Stimulated activated CD8-positive, alpha-beta memory T cell treated with anti-CD3 and anti-CD28 coated beads, Interleukin-12 subunit alpha, Interleukin-12 subunit beta, amount 100 ng/mL, for 1 hour (primary cell): ENCODE measurements at places on chromosomes 1 and 21.

DNA sequence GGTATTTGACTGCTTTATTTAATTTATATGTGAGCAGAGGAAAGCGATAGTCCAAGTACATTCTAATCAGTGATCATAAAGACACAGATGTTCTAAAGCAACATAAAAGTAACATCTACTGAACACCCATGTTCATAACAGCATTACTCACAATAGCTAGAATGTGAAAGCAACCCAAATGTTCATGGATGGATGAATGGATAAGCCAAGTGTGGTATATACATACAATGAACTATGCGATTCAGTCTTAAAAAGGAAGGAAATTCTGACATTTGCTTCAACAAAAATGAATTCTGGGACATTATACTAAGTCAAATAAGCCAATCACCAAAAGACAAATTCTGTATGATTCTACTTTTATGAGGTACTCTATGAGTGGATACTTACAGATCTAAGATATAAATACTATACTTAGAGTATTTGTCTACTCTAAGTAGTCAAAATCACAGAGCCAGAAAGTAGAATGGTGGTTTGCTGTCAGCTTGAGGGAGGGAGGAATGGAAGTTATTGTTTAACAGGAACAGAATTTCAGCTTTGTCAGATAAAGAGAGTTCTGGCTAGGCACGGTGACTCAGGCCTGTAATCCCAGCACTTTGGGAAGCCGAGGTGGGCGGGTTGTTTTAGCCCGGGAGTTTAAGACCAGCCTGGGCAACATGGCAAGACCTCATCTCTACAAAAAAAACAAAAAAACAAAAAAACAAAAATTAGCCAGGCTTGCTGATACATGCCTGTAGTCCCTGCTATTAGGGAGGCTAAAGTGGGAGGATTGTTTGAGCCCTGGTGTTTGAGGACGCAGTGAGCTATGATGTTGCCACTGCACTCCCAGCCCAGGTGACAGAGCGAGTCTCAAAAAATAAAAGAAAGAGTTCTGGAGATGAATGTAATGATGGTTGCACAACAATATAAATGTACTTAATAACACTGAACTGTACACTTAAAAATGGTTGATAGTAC is 79.7 kb upstream of the ARHGAP29 start:
- DNase-seq: no peak

GRCh38 chr1:244012202-244012601 is 38.9 kb upstream of the ZBTB18 start:
- no peak for DNase-seq

- no peak for DNase-seq
Measured at GRCh38 chr21:46562964-46563607, 41.8 kb downstream of the S100B start.

GRCh38 chr1:105652109-105652508 is 1404.4 kb upstream of the PRMT6 start:
- no peak for DNase-seq

DNA sequence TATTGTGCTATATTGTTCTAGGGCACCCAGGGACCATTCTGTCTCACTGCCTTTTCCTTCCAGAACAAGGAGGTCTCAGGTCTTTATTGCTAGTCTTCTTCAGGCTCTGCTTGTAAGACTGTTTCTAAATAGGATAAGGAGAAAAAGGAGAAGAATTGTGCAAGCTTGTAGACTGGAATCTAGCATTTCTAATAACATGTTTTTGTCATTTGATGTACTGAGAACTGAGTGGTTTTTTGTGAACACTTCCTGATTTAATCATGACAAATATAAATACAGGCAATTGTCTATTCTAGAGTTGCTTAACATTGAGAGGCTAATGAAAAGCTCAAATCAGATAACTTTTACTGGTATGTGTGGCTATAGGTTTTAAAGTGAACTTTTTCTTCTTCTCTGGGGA is 77.6 kb downstream of the CLIC4 start:
- no peak for DNase-seq

DNA sequence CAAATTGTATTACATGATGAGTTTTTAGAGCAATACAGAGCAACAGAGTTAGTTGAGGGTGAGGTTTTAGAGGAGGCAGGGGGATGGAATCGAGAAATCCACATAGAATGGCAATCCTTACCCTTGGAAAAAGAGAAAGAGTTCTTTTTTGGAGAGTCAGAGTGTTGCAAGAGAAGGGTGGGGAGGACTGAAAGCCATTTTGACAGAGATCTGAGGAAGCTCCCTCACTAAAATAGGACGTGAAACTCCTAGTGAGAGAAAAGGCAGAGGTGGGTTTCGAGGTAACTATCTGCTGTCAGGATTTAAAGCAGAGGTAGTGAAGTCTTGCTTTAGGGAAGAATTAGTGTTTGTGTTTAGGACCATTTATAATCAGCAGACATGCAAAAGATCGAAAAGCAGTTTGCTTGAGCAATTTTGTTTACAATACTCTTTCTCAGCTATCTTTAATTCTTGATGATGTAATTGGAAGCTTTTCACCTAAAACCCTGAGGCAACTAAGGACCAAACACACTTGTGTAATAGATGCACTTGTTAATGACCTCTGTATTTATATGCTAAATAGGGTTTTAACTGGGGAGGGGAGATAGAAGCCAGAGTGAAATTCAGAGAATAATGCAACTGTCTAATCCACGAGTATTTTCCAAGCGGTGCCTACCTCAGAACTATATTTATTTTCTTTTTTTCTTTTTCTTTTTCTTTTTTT is 20.0 kb downstream of the ADAMTS5 start:
- DNase-seq: no peak

DNA sequence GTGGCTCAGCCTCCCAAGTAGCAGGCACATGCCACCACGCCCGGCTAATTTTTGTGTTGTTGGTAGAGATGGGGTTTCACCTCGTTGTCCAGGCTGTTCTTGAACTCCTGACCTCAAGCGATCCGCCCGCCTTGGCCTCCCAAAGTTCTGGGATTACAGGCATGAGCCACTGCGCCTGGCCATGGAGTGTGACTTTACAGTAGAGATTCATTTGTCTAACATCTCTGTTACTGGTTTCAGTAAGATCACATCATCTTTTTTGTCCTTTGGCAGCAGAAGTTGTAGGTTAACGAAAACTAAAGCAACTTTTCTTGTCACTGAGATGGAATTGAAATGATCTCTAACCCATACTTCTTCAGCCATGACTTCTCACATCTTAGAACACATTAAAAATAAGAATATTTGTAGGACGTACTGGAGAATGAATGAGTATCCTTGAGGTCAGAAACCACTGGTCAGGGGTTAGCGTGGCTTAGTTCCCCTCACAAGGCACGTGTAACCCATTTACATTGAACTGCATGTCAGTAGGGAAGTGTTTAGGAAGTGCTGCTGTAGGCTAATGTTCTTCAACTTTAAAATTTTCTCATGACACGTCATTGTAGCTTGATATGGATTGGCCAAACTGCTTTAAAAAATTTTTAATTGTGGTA is 75.9 kb downstream of the CAMTA1 start:
- DNase-seq: no peak

GRCh38 chr1:26856604-26857469 is 6.1 kb upstream of the SFN start:
- no peak for DNase-seq

DNA sequence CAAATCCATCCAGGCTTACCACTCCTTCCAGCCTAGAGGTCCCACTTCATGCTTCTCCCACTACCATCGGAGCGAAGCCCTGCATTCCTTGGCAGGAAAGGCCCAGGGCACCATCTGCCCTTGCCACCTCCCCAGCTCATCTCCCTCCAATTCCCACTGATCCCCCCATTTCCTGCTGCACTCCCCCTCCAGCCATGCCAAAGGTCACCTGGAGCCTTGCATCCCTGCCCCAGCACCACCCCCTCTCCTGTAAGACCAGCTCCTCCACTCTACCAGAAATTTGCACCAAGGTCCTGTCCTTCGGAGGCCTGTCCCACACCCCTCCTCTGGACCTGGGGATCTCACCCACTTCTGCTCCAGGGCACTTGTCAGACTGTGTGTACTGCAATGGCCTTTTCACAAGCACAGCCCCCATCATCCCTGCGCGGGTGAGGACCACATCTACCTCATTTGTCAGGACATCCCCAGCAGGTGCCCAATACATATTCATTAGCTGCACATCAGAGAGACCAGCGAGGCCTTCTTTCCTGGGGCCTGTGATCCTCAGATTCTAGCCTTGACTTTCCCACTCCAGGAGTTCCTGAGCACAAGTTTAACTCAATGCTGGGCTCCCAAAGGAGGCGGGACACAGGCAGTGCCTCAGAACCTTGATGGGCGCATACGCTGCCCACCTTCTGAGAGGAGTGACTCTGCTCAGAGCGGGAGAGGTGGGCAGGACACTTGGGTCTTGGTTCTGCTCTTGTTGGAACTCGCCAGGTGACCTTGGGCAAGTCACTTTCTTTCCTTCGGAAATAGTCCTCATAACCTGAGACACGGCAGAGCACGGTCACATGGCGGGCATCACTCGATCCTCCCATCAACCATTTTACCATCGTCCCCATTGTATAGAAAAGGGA is 49.9 kb upstream of the EDN2 start:
- no peak for DNase-seq

DNA sequence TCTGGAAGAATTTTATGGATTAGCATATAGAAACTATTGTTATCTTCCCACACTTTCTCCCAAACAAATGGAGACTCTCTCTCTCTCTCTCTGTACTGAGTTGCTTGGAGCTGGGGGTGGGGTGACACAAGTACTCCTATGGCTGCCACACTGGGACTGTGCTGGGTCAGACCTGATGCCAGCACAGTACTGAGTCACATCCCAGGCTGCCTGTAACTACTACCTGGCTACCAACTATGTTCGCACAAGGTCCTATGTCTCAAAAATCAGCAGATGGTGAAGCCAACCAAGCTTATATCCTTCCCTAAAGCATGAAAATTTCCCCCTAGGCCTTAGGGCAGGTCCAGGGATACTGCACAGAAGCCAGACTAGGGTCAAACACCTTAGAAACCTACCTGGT is 66.6 kb downstream of the FAF1 start:
- no peak for DNase-seq

DNA sequence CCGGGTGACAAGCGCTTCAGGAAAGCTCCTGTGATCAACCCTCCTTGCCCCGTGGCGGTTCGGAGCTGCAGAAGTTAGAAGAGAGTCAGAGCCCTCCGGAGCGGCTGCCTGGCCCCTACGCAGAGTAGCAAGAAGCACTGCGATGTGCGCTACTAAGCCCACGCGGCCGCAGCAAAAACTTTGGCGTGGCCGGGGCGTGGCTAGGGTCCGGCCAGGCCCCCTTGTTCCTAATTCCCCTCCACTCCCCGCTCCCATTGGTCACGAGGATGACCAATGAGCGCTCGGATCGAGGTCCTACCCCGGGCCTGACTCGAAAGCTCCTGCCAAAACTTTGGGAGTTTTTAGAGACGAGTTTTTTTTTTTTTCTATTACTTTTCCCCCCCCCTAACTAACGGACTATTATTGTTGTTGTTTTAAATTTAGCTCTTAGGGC is at the start of gene HLX:
Gene HLX (plus strand): TSS at position 368 of the 433 bp plus-strand sequence. CDS start 415 bp downstream, outside the sequence.
- no peak for DNase-seq

DNA sequence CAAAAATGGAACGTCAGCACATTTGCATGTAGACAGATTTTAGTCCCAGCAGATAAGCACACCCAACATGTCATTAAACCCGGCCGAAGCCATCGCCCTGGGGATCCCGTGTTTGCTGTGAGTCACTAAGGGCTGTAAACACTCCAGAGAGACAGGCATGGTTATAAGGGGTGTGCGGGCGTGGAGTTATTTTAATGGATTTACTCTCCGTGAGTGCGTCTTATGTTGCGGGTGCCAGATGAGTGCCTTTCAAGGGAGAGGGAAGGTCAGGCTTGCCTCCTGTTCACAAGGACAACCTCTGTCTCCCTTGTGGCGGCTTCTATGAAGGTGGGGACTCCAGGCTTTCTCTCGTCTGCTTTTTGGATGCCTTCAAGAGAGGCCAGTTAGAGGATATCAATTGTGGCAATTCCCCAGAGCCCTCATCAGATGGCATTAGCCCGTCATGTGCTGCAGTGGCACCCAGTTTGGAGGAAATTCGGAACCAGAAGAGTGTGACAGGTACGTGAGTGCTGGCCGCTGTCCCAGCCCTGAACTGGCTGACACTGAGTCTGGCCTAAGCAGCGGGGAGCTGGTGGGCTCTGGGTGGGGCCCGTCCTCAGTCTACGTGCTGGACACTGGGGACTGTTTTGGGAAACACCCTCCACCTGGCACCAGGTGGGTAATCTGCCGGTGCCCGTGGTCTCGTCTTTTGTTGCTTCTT is 223.8 kb upstream of the TMEM51 start:
- DNase-seq: no peak

GRCh38 chr1:227935826-227936225 is 11.9 kb downstream of the WNT9A start:
- DNase-seq: no peak

GRCh38 chr1:230108580-230108979 is 41.5 kb downstream of the GALNT2 start:
- DNase-seq: no peak

DNA sequence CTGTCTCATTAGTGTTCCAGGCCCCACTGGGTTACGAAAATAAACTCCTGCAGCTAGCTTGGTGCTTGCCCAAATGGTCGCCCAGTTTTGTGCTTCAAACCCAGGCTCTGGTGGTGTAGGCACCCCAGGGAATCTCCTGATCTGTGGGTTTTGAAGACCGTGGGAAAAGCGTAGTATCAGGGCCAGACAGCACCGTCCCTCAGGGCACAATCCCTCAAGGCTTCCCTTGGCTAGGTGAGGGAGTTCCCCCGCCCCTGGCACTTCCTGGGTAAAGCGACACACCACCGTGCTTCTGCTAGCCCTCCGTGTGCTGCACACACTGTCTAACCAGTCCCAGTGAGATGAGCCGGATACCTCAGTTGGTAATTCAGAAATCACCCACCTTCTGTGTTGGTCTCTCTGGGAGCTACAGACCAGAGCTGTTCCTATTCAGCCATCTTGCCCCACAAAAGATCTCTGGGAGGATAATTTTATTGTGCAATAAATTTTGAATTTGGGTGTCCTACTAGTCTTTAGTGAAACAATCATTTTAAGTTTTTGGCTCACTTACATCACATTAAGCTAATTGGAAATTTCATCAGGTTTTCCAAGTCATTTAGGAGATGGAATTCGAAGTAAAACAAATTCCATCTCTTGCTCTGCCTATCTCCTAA is 9.4 kb upstream of the SLC25A24 start:
- no peak for DNase-seq
